ENCODE measurements at places on chromosomes 3 and 15.

DNA sequence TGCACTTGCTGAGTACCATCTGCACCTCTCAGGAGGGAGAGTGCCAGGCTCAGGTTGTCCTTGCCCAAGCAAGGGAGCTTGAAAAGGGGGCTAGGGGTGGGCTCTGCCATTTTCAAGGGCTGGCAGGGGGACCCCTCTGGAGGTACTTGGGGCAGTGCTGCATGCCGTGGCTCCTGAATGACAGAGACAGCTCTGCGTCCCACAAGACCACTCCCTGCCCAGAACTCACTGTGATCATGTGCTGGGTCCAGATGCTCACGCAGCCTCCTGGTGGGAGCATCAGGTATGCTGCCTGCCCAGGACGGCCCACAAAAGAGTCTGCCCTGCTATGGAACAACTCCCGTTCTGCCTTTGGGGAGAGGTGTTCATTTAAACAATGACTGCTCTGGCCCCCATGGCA, 165.2 kb downstream of the GOLGA6L4 start:
- no peaks in the 10 kb centered on the region for H3K27me3 ChIP-seq
- H3K36me3 ChIP-seq, result no peaks in the 10 kb centered on the region
- H3K4me1 ChIP-seq, result no peaks in the 10 kb centered on the region
- H3K27ac ChIP-seq, result no peak overlapping the region

GRCh38 chr3:12357456-12357855, 68.6 kb downstream of the PPARG start:
- no peak overlapping the region for H3K4me3 ChIP-seq
- no peaks in the 10 kb centered on the region for H3K4me1 ChIP-seq
- no peaks in the 10 kb centered on the region for H3K36me3 ChIP-seq
- no peak overlapping the region for H3K27ac ChIP-seq
- no peak for DNase-seq
- no peaks in the 10 kb centered on the region for H3K27me3 ChIP-seq

GRCh38 chr3:97884586-97885123, 62.8 kb downstream of the CRYBG3 start:
- H3K27me3 ChIP-seq, result no peaks in the 10 kb centered on the region
- DNase-seq, result no peak
- H3K4me1 ChIP-seq, result no peaks in the 10 kb centered on the region
- no peak overlapping the region for H3K27ac ChIP-seq
- no peak overlapping the region for H3K4me3 ChIP-seq

GRCh38 chr15:88664151-88664778, 25.4 kb downstream of the ISG20 start:
- no peak overlapping the region for H3K27ac ChIP-seq
- H3K4me1 ChIP-seq, result no peaks in the 10 kb centered on the region
- H3K27me3 ChIP-seq, result no peaks in the 10 kb centered on the region
- no peak for DNase-seq
- H3K4me3 ChIP-seq, result no peak overlapping the region

GRCh38 chr15:80967451-80967850, 22.2 kb downstream of the MESD start:
- no peak for DNase-seq
- H3K36me3 ChIP-seq, result no peaks in the 10 kb centered on the region
- H3K27me3 ChIP-seq, result no peaks in the 10 kb centered on the region

GRCh38 chr3:129605922-129606635, 397 bp downstream of the PLXND1 start:
- H3K36me3 ChIP-seq, result no peaks in the 10 kb centered on the region
- no peaks in the 10 kb centered on the region for H3K27me3 ChIP-seq
- DNase-seq, result no peak
- H3K4me3 ChIP-seq, result peak overlapping the region; percentile 66
